ENCODE measurements at places on chromosomes 3 and 15. TPM values are rescaled to one million over a fixed set of nuclear protein-coding genes. Genes with fewer than 3 reads are reported as not detected.
A peak's percentile ranks its signal among the peaks of the same experiment; 100 is the strongest.

ZBTB47 gene
- 34.1 TPM for total RNA-seq

FBXL2 gene
- 28.7 TPM for total RNA-seq

SV2B gene
- 1.6 TPM for total RNA-seq

SNTN gene
- total RNA-seq, result 51.0 TPM

NR2C2 gene
- 39.3 TPM for total RNA-seq

GPR156 gene
- total RNA-seq, result 0.67 TPM

GATM gene
- total RNA-seq, result 6.3 TPM

- no peak for DNase-seq
- H3K27ac ChIP-seq, result no peak overlapping the region
- no peaks in the 10 kb centered on the region for H3K27me3 ChIP-seq
- no peak overlapping the region for H3K4me3 ChIP-seq
- H3K4me1 ChIP-seq, result peaks cover 4% of the 10 kb centered on the region
- H3K36me3 ChIP-seq, result no peaks in the 10 kb centered on the region
These were observed 389.9 kb downstream of the FEZF2 start for GRCh38 chr3:61983479-61983878.

DNA sequence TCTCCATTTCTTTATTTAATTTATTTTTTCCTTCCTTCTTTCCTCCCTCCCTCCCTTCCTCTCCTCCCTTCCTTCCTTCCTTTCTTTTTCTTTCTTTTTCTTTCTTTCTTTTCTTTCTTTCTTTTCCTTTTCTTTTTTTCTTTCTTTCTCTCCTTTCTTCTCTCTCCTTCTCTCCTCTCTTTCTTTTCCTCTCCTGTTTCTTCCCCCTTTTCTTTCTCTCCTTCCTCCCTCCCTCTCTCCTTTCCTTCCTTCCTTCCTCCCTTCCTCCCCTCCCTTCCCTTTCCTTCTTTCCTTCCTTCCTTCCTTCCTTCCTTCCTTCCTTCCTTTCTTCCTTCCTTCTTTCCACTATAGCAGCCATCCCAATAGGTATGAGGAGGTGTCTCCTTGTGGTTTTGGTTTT lies 6.8 kb upstream of the PDIA5 start:
- H3K4me1 ChIP-seq, result no peaks in the 10 kb centered on the region
- no peak overlapping the region for H3K27ac ChIP-seq
- DNase-seq, result no peak
- H3K4me3 ChIP-seq, result no peak overlapping the region

GRCh38 chr3:129051871-129052340 lies 8.7 kb upstream of the GP9 start:
- H3K4me1 ChIP-seq, result peaks cover 15% of the 10 kb centered on the region
- DNase-seq, result peak; percentile 35
- no peaks in the 10 kb centered on the region for H3K27me3 ChIP-seq

DNA sequence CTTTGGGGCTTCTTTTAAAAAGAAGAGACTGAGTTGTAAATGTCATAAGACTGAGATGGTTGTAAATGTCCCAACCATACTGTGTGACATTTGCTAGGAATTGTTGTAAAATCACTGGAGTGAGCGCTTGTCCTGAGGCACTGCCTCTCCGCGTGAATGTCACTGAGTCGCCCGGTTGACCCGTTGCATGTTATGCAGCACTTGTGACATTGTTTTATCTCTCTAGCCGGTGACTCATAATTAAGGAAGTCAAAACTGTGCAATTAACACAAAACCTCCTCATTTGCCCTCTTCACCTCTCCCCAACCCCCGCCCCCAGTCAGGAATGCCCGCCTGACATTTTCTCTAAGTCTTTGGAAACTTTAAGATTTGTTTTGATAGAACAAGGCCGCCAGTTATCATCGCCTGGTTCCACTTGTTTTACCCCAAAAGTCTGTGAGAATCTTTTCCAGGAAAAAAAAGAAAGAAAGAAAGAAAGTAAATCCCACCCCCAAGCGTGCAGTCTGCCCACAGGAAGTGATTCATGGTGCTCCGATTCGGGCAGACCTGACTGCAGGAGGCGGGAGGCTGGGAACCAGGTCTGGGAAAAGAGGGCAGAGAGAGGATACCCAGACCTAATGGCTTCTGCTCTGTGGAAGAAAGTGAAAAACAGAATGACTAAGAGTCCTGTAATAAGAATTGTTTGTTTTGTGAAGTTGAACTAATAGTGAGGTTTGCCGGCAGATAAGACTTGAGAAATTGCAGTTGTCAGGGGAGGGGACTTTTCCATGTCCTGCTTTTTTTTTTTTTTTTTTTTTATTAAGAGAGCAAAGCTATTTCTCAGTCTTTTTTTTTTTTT lies 84.8 kb downstream of the SMAD3 start:
- H3K27ac ChIP-seq, result peak overlapping the region; percentile 81
- no peaks in the 10 kb centered on the region for H3K27me3 ChIP-seq

DNA sequence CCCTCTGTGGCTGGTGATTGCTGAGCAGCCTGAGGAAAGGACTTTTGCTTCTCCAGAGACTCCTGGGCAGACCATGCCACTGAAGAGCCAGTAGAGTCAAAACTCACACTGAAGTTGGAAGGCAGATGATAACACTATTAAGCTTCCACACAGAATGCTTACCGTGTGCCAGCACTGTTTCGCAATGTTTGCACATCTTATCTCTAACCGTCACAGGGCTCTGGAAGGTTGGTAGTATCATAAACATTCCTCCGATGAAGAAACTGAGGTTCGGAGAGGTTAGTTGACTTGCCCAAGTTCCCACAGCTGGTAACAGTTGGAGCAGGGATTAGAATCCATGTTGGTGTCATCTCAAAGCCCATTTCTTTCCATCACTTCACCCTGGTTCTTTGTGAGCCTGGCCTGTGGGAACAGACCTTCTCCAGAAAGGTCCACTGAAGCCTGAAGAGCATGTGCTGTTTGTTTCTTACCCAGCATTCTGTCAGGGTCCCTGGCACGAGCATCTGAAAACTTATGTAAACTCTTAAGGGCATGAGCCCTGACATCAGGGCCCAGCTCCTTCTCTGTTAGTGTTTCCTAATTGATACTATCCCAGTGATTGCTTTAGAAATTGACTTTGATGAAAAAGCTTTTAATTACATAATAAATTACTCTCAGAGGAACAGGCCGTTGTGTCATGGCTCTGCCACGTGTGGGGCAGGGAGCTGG lies 77.0 kb upstream of the PRR23C start:
- H3K27me3 ChIP-seq, result no peaks in the 10 kb centered on the region
- no peaks in the 10 kb centered on the region for H3K36me3 ChIP-seq
- no peaks in the 10 kb centered on the region for H3K4me1 ChIP-seq
- H3K27ac ChIP-seq, result no peak overlapping the region

GRCh38 chr3:107369791-107370190 lies 7.4 kb upstream of the CCDC54 start:
- no peaks in the 10 kb centered on the region for H3K4me1 ChIP-seq
- DNase-seq, result peak; percentile 35
- H3K4me3 ChIP-seq, result no peak overlapping the region
- H3K27me3 ChIP-seq, result no peaks in the 10 kb centered on the region

GRCh38 chr3:113247675-113248458 lies 36.5 kb downstream of the BOC start:
- H3K27me3 ChIP-seq, result no peaks in the 10 kb centered on the region
- peak; percentile 70 for DNase-seq
- H3K4me1 ChIP-seq, result peaks cover 31% of the 10 kb centered on the region
- H3K36me3 ChIP-seq, result no peaks in the 10 kb centered on the region

- H3K27me3 ChIP-seq, result no peaks in the 10 kb centered on the region
- no peak overlapping the region for H3K4me3 ChIP-seq
- H3K36me3 ChIP-seq, result no peaks in the 10 kb centered on the region
- DNase-seq, result no peak
- no peak overlapping the region for H3K27ac ChIP-seq
These were observed 103.6 kb downstream of the DAPK2 start for GRCh38 chr15:63942486-63943365.

DNA sequence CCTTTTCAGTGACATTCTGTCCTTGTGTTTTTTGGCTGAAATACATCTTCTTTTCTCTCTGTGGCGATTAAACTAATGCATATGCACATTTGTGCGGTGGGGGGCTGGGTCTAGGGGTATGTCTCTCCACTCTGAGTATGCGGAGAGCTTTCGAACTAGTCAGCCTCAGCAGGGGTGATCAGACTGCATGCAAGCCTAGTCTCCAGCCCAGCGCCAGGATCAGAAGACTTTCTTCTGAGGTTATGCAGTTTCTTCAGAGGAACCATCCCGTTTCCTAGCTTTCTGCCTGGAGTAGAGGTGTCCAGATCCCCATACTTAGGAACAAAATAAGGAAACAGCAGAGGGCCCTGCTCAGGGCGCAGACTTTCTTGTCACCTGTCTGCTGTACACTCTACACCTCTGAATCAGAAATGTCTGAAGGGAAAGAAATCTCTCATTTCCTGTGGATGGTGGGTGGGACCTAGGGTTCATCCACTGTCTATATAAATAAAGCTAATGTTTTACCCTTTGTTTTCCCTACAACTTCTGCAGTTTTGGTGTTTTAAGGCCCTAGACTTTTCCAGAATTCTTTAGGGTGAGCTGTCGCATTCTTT lies 230.4 kb downstream of the ABHD5 start:
- no peak overlapping the region for H3K4me3 ChIP-seq
- no peaks in the 10 kb centered on the region for H3K36me3 ChIP-seq
- DNase-seq, result no peak
- H3K27ac ChIP-seq, result no peak overlapping the region
- no peaks in the 10 kb centered on the region for H3K4me1 ChIP-seq
- H3K27me3 ChIP-seq, result peaks cover 6% of the 10 kb centered on the region

- H3K27me3 ChIP-seq, result no peaks in the 10 kb centered on the region
- no peak overlapping the region for H3K4me3 ChIP-seq
- H3K27ac ChIP-seq, result no peak overlapping the region
- H3K4me1 ChIP-seq, result peaks cover 1% of the 10 kb centered on the region
- H3K36me3 ChIP-seq, result no peaks in the 10 kb centered on the region
These were observed 92.1 kb downstream of the HHLA2 start for GRCh38 chr3:108388136-108389132.

- no peaks in the 10 kb centered on the region for H3K27me3 ChIP-seq
- H3K27ac ChIP-seq, result no peak overlapping the region
- no peaks in the 10 kb centered on the region for H3K36me3 ChIP-seq
- DNase-seq, result peak; percentile 27
- H3K4me1 ChIP-seq, result peaks cover 32% of the 10 kb centered on the region
These were observed 149.3 kb upstream of the TGFBR2 start for GRCh38 chr3:30457081-30457480.

DNA sequence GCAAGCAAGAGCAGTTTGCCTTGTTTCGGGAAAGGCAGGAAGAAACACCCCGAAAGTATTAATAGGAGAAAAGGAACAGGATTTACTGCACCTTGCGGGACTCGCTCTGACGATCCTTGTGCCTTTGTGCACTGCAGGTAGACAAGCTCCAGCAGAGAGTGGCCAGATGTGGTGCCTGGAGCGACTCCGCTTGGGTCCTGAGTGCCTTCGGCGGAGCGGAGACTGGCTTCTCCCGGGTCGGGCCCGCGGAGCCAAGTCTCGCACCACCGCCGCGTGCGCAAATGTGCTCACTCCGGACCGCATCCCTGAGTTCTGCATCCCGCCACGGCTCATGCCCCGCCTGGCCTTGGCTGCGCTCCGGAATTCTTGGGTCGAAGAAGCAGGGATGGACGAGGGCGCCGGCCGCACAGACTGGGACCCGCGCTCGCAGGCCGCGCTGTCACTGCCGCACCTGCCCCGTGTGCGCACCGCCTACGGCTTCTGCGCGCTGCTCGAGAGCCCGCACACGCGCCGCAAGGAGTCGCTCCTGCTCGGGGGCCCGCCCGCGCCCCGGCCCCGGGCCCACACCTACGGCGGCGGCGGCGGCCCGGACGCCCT lies 769 bp downstream of the C2CD4A start:
- H3K36me3 ChIP-seq, result no peaks in the 10 kb centered on the region
- no peak overlapping the region for H3K27ac ChIP-seq
- DNase-seq, result no peak
- peaks cover 57% of the 10 kb centered on the region for H3K27me3 ChIP-seq
- peak overlapping the region; percentile 65 for H3K4me3 ChIP-seq

GRCh38 chr3:25723802-25724201 lies 59.1 kb upstream of the TOP2B start:
- H3K27me3 ChIP-seq, result no peaks in the 10 kb centered on the region
- no peak for DNase-seq
